ENCODE measurements at places on chromosomes 16 and 17.

GRCh38 chr16:23371368-23371767 lies 69.3 kb downstream of the SCNN1B start:
- DNase-seq = no peak

- DNase-seq = no peak
These were observed 49.3 kb upstream of the USP7 start for GRCh38 chr16:9012848-9013507.

- no peak for DNase-seq
These were observed 34.6 kb upstream of the TOX3 start for GRCh38 chr16:52581530-52581929.

GRCh38 chr17:43581613-43582012 lies 35.5 kb upstream of the ETV4 start:
- DNase-seq = no peak

GRCh38 chr16:57262841-57263540 lies 17.9 kb downstream of the ARL2BP start:
- no peak for DNase-seq

All from AG09319 (cell line).